GM12891 (cell line): ENCODE measurements at places on chromosomes 6 and 20.

- DNase-seq: no peak
Measured at GRCh38 chr20:57329608-57330221, at the start of gene SPO11. TSS of gene SPO11 (plus strand) at chr20:57329803. CDS start at chr20:57329868, 65 bp downstream.

- no peak for DNase-seq
Measured at GRCh38 chr6:138555421-138555988, 56.2 kb upstream of the NHSL1 start.

DNA sequence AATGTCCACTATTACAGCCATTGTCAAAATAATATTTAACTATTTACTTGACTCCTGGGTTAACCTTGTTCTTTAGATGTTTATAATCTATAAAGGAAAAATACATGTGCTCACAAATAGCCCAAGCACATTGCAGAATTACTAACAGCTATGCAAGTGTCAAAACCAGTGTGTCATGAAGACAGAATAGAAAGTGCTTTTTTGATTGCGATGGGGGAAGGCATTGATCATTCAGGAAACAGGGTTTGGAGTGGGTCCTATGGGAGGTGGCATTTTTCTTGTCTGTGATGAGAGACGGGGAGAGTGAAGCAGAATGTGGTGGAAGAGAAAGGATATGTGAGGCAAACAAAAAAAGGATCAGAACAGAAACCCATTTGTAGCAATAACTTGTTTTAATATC lies 1.0 kb upstream of the AGPAT4 start:
- DNase-seq: no peak

- DNase-seq: no peak
Measured at GRCh38 chr20:60869087-60869486, 383.0 kb upstream of the CDH4 start.

GRCh38 chr20:52777171-52777570 lies 195.0 kb upstream of the TSHZ2 start:
- no peak for DNase-seq

DNA sequence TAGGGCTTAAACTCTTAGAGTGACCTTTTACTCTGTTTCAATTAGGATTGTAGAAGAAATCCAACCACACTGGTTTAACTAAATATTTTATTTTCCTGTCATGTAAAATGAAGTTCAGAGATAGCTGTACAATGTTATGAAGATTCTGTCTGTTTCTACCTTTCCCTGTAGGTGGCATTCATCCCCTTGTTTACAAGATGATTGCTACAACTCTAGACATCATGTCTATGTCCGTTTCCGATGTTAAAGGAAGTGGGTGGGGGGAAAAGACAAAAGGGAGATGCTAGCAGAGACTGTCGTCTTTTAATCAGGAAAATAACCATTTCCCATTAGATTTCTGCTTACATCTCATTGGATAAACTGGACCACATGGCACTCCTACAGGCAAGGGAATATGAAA lies 30.9 kb upstream of the RIMS1 start:
- DNase-seq: no peak

GRCh38 chr6:109447878-109448555 lies 7.5 kb downstream of the SMPD2 start:
- no peak for DNase-seq

DNA sequence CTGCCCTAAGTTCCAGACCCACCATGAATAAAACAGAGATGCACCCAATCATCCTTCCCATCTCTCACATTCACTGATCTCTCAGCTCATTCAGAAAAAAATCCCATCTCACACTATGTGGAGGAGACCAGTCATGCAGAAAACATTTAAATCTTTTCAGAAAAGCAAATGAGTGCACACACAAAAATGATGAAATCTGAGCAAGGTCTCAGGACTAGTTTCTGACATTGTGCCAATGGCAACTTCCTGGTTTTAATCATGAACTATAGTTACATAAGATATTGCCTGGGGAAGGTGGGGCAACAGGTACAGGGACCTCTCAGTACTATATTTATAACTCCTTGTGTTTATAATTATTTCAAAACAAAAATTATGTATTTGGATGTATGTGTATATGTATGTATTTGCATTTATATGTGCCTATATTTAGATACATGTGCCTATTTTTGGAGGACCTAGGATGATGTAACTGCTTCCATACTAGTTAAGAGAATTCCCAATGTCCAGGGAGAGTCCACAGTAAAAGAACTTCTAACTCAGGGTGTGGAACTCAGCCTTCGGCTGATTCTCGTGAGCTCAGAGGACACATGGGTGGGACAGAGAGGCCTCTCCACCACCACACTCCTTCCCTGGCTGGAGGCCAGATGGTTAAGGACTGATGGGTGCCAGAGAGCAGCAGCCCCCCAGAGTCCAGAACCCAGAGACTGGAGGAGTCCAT lies 71.7 kb upstream of the MAP3K4 start:
- no peak for DNase-seq

DNA sequence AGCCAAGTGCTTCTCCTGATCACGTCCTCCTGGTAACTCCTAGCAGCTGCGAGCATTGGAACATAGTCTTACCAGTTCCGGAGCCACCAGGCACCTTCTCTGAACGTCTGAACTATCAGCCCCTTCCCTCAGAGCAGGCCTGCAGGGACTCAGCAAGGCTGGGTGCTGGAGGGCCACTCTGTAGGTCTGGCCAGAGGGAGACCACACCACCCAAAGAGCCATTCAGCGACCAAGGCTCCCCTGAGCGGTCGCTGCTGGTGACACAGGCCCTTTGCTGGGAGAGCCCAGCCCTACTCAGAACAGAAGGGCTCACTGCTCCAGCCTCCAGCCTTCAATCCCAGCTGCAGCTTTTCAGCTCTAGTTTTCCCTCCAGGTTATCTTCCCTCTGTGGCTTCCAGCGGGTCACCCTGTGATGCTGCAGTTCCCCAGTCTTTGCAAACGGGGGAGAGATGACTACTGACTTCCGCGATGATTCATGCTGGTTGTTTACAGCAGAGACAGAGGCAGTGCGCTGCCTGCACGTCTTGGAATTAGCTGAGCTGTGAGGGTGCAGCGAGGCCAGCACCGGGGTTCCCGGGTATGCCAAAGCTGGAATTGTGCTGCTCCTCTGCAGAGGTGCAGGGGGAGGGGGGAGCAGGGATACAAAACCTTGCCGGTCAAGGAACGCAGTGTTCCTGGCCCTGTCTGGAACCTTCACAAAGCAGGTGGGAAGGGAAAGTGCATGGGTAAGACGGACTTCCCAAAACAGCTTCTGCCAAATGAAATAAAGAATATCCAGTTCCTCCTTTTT lies 161.4 kb downstream of the LY86 start:
- no peak for DNase-seq

- DNase-seq: no peak
Measured at GRCh38 chr6:21360336-21360735, 233.2 kb upstream of the SOX4 start.

GRCh38 chr20:444117-444516 lies 18.2 kb downstream of the TBC1D20 start:
- DNase-seq: no peak

DNA sequence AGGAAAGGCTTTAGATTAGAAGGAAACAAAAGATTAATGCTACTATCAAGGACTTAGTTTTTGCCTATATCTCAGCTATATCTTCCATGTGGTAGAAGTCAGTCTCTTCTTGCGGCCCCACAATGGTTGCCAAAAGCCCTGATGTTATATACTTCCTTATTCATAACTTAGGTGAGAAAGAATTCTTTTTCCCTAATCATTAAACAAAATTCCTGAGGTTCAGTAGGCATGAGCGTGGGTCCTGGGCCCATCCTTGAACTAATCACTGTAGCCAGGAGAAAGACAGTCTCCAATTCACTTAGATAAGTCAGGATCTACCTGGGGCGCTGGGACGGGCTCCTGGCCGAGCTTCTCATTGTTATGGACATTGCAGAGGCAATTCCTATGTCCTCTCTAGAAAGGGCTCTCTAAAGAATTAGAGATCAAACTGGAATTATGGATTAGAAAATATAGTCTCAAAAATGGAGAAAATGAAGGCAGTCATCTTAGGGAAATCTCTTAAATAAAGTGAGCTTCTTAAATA lies 134.3 kb downstream of the KIF6 start:
- no peak for DNase-seq

GRCh38 chr20:58086763-58087561 lies 141.5 kb downstream of the ANKRD60 start:
- DNase-seq: peak; percentile 31

GRCh38 chr20:45970646-45971424 lies 1.2 kb downstream of the ZNF335 start:
- no peak for DNase-seq

DNA sequence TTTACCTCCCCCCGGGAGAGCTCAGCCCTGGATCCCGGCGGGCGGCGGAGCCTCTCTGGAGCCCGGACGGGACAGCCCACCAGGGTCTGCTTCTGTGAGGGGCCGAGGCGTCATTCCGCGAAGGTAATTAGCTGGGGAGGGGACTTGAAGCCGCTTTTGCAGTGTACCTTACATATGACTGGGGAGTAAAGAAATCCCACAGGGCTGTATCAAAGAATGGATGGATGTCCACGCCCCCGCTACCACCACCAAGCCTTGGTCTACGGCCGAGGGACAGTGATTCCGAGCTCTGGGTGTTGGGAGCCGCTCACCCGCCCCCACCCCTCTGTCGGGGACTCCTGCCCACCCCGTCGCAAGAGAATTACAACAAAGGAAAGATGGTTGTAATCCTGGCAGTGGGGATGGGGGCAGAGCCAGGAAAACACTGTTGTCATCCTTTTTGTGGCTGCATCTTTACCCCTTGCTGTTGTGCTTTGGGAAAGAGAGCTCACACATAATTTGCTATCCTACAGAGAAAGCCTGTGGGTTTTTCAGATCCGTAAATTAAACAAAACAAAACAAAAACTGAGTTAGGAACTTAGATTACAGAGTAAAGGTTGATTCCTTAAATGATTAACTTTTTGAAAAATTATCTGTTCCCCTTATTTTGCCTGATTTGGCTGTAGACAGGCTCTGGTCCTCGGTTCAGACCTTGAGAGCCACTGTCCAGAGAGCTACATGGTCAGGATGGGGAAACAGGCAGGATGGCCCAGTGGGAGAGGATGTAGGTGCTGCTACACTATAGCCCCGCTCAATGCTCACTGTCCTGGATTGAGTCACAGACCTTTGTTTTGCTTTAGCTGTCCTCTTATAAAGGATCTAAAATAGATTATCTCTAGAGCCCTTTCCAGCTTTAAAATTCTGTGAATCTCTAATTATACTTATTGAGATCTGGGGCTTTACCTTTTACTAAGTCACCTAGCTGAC lies 997 bp upstream of the FBXO30 start:
- DNase-seq: no peak

DNA sequence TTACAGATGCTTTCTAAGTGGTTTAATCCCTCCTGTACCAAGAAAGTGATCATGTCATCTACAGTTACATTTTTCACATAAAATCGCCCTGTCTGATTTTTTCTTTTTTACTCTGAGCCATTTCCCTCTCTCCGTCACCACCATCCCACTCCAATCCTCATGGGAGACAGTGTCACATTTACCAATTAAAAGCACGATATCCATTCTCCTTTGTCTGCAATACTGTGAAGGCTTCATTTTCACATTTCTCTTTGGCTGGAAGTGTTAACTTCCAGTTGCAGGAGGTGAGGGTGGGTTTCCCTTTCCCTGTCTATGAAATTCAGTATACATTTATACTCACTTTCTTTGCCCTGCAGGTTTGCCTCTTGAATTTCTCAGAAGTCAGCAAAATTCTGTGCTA lies 372.7 kb upstream of the CNR1 start:
- DNase-seq: no peak

- DNase-seq: no peak
Measured at GRCh38 chr6:138052783-138053182, 54.4 kb downstream of the PERP start.

- no peak for DNase-seq
Measured at GRCh38 chr6:56988145-56988544, 33.2 kb downstream of the BEND6 start.

- DNase-seq: no peak
Measured at GRCh38 chr6:106808758-106809157, 165.8 kb downstream of the CD24 start.

DNA sequence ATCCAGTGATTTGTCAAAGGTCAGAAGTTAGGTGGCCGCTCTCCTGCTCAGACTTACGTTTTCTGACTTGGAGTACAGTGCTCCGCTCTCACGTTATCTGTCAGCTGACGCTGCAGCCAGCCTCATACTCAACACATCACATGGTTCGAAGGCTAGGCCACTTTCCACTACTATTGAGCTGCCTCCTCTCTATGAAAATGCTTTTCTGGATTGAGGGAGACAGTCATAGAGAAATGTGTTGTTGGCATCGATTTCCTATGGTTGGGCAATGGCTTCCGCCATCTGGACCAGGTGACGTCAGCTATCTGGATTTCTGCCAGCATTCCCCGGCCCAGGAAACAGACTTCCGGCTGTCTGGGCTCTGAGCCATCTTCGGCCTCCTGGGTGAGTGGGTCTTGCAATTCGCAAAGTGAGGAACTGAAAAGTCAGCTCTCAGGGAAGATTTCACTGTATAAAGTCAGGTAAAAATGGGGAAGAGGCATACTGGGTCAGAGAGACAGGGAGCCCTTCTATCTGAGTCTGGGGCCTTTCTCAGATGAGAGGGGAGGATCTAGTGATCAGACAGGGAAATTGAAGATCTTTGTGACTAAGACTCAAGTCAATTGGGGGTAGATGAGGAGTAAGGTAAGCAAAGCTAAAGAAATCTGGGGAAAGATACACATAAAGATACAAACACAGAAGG lies 37.5 kb upstream of the IER3 start:
- DNase-seq: no peak

- DNase-seq: no peak
Measured at GRCh38 chr20:55977690-55978459, 27.4 kb downstream of the CBLN4 start.

- DNase-seq: no peak
Measured at GRCh38 chr20:1391640-1392442, 1.0 kb downstream of the FKBP1A start.

DNA sequence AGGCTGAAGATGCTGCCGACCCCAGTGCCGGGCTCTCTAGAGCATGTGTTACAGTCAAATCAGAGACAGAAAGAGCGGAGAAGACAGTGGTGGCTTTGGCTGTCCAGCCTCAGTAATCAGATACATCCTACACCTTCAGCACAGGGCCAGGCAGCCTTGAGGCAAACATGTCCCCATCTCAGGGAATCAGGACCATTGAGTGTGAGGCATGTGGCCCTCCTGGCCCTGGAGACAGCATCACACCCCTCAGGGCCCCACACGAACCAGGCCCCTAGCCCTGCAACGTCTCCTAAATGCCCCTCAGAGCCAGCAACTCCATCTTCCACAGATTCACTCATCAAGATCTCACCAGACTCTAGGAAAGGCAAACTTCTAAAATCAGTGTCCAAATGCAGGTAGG lies 24.5 kb downstream of the PXDC1 start:
- no peak for DNase-seq

- no peak for DNase-seq
Measured at GRCh38 chr6:89372506-89372901, 20.0 kb upstream of the UBE2J1 start.

DNA sequence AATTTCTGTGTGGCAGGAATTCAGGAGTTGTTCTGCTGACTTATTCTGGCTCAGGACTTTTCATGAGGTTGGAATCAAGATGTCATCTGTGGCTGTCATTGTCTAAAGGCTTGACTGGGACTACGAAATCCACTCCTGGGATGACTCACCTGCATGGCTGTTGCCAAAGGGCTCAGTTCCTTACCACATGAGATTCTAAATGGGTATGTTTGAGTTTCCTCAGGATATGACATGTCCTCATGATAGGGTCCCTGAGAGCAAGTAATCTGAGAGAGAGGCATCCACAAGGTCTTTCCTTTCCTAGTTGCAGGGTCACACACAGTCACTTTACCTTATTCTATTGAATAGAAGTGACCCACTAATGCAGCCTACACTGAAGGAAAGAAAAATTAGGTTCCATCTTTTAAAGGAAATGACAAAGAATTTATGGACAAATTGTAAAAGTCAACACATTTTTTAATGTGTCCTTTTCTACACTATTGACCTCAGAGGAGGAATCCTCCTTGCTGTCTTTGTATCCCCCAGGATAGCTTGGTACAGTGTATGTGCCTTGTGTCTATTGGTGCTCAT lies 1025.0 kb upstream of the GJE1 start:
- DNase-seq: no peak
